ENCODE measurements at places on chromosomes 5 and 9. TPM values are rescaled to one million over a fixed set of nuclear protein-coding genes. Genes with fewer than 3 reads are reported as not detected.

Gene DDX4
- not detected for total RNA-seq

- DNase-seq = peak; percentile 84
Observed at GRCh38 chr5:96868603-96869371, 7.5 kb upstream of the ERAP2 start.

GRCh38 chr9:4113711-4114110 lies 186.2 kb downstream of the GLIS3 start:
- DNase-seq = no peak

DNA sequence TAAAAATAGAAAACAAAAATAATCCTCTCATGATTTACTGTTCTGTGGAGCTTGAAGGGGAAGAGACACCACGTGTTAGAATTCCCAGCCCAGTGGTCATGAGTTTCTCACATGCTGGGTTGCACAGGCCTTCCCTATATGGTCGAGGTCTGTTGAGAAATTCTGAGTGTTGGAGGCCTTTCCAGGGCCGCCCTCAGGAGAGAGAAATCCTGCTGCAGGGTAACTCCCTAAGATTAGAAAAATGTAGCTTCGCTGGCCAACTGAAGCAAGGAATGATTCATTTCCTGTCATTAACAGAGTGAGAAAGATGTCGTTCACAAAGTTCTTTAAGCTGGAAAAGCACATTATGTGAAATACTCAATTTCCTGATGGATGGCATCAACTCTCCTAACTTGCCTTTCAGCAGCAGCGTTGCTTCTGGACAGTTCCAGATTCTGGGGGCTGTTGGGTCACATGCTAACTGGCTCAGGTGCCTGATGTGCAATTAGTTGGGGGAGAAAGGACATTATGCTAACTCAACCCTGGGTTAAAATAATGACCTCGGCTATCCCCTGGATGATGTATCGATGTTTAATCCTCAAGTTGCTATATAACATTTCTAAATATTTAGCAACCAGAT lies 104.8 kb upstream of the CD180 start:
- DNase-seq = peak; percentile 86

DNA sequence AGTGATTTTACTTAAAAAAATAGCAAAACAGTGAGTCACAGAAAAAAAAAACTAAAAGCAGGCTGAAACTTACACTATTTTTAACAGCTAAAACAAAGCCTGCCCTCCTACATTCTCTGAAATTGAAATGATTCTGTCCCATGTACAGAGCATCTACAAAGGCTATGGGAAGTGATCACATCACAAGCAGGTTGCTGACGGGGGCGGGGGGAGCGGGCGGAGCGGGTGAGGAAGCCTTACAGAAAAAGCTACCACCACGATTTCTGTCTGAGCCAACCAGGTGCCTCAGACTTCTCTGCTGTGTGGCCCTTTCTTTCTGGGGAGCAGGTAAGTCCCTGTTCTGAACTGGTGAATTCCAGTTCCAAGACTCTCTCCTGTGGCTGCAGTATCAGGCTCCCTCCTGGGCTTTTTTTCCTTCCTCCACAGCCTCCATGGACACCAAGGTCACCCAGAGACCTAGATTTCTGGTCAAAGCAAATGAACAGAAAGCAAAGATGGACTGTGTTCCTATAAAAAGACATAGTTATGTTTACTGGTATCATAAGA lies 104.9 kb downstream of the ANKRD18B start:
- DNase-seq = no peak

All from dermis blood vessel endothelial cell (primary cell).